ENCODE measurements at places on chromosomes 16 and 17.
A peak's percentile ranks its signal among the peaks of the same experiment; 100 is the strongest.

DNA sequence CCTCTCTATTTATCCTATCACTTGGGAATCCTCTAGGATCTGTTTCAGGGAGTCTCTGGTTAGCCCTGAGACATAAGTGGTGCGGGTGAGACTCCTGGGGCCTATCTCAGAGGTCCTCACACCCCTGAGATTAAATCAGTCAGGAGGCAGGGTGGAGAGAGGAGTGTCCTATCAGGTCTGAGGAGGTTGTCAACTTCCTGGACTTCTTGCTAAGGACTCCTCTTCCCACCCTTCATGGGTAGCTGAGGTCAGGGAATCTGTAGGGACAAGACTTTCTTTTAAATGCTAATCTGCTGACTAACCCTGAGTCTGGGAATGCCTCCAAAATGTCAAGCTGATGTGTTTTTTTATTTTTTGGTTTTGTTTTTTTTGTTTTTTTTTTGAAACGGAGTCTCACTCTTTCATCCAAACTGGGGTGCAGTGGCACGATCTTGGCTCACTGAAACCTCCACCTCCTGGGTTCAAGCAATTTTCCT is 6.6 kb upstream of the ARMC5 start:
- no peak for DNase-seq

- DNase-seq = no peak
Observed at GRCh38 chr16:89958068-89958467, 9.5 kb downstream of the DEF8 start.

DNA sequence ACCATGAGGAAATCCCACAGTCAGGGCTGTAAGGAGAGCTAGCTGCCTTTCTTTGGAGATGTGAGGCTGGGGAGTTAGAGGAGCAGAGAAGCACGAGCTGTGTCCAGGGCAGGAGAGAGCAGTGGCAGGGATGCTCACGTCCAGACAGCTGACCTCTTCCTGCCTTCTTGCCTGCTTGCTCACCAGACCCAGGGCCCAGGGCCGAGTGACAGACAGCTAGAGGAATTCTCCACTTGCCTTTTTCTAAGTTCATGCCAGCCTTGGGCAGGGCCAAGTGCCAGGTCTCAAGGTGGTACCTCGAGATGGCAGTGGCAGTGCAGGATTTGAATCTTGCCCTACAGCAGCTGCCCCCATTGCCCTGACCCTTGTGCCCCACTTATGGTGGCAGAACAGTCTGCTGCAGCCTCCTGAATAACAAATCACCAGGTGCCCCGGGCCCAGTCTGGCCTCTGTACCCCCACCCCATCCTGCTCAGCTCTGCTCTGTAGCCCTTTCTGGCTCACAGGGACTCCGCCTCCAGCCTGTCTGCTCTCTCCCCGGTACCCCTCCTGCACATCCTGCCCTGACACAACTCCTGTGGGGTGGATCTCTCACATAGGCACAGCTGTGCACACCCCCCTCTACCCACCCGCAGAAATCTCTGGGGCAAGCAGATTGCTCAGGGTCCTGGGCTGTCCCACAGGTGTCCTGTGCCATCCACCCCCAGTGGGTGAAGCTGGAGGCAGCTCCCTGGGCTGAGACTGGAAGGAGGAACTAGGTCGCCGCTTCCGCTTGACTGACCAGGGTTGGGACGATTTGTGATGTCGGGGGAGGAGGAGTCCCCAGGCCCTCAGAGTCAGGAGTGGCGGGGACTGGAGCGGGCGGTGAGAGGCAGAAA is 25.9 kb downstream of the GRIN2C start:
- DNase-seq = no peak

- DNase-seq = no peak
Observed at GRCh38 chr17:82120148-82120547, 22.1 kb upstream of the FASN start.

DNA sequence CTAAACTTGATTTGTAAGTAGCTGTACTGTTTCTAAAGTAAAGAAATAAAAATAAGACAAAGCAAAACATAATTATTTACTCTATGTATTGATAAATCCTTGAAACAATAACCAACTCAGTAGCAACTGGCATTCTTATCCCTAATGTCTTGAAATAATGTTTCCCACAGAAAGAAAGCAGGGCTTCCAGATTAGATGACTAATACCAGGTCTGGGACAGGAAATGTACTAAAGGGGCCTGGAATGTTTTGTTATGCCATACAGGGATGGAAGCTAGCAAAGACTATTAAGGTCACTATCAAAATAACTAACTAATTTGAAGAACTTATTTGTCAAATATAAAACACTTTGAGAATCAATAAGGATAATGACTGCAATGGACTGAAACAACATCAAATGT is 82.1 kb downstream of the CFDP1 start:
- no peak for DNase-seq

- peak; percentile 74 for DNase-seq
Observed at GRCh38 chr16:84312783-84313382, 18.2 kb downstream of the WFDC1 start.

GRCh38 chr17:7294614-7295153 is at the start of gene YBX2:
YBX2 (minus strand) TSS chr17:7294639; CDS start chr17:7294500, 139 bp downstream.
- peak; percentile 86 for DNase-seq

DNA sequence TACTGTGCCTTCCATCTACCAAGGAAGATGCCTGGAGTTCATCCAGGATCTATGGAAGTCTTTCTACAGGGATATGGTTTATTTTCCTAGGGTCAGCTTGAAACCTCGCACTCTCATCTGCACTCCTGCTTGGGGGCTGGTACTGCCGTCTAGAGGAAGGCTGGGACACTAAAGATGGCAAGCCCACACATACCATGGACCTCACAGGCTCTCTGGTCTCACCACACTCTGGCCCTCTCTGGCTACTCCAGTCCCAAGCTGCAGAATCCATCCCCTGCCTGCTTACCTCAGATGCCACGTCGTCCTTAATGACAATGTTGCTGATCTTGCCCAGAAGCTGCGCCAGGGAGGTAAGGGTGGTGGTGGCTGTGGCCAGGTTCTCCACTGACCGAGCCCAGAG is 2.1 kb upstream of the UNC119 start:
- DNase-seq = no peak

GRCh38 chr17:50350733-50351132 is 4.8 kb downstream of the XYLT2 start:
- DNase-seq = no peak

GRCh38 chr17:36858119-36859002 is 78.9 kb upstream of the LHX1 start:
- DNase-seq = no peak

DNA sequence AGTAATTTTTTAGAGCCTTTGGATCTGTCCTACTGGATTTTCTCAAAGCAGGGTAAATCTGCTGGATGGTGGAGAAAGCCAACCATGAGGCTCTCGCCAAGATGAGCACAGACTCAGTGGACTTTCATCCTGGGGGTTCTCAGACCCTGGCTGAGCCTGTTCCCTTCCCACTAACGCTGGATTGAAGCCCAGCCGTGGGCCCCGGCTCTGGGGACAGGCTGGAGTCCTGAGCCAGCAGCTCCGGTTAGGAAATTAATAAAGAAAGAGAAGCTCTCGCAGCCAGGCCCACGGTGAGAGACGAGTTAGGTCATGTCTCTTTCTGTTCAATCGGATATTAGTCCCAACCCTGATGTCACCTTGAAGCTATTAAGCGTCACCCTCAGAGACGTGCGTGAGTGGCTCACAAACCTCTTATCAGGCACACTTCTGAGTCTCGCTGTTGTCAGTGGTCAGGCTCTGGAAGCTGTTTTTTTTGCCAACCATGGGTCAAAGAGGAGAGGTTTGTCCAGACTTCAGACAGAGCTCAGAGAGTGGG is 27.1 kb downstream of the MEOX1 start:
- DNase-seq = no peak

DNA sequence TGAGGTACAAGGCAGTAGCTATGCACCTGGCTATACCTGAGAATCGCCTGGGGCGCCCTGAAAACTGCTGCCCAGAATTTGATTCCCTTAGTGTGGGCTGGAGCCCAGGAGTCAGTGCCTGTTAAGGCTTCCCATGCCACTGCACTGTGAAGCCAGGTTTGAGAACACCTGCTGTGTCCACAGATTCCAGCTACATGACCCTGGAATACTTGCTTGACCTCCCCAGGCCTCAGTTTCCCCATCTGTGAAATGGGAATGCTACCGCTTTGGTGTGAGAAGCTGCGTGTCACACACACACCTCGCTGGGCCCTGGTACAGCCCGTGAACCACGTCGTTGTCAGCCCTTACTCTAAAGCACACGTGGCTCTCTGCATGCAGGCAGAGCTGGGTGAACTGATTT is 271.0 kb downstream of the C16orf95 start:
- DNase-seq = no peak

- no peak for DNase-seq
Observed at GRCh38 chr17:58533616-58534188, 19.3 kb upstream of the MTMR4 start.

DNA sequence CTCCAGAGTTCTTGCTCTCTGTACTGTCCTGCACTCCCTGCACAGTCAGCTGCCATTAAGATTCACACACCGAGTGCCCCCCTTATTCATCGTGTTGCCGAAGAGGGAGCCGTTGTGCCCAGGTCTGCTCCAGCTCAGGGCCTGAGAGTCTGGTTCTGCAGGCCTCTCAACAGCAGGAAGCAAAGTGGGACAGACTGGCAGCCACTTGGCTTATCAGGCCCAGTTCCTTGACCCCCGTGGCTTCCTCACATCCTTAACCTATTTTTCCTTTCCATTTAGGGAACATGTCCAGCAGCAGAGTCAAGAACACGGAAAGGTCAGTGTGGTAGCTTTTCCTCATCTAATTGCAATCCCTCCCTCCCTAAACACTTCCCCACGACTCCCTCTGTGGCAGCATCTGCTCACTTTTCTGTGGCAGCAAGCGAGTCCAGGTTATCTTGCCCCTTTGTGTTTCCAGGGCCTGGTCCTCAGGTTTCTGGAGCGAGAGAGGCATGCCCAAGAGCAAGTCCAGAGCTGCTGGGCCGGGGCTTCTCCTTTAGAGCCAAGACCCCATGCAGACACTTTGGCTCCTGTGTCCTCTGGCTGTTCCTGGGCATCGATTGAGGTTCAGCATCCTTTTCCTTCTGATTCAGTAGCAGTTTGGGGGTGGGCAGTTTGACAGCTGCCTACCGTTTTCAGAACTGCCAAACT is 22.1 kb upstream of the ADAM11 start:
- DNase-seq = no peak

GRCh38 chr16:56814537-56815432 is 50.2 kb upstream of the SLC12A3 start:
- no peak for DNase-seq

DNA sequence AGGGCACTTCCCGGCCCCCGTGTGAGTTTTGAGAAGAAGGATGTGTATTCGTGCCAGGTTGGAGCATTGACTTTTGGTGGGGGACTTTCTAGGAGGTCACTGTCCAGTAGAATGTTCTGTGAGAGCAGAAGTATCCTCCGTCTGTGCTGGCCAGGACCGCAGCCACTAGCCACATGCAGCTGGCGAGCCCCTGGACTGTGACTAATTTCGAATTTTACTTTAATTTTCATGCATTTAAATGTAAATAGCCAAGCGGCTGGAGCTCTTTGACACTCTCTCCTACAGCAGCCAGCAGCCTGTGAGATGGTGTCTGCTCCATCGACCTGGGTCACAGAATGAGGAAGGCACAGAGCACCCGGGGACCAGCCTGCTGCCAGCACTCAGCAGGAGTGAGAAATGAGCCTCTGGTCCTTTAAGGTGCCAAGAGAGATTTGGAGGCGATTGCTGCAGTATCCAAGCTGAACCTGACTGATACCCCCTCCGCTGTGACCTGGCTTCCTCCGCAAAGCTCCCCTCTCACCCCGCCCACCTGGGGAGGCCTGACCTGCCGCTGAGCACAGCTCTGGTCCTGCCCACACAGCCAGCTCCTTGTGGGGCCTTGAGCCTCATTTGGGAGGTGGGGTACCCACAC is 7.8 kb downstream of the ATP2A3 start:
- peak; percentile 90 for DNase-seq

Measured in NCI-H1417 (cell line).